ENCODE measurements at places on chromosomes 5 and 9.

GRCh38 chr5:138875946-138876345 lies 811 bp upstream of the LRRTM2 start:
- DNase-seq, result no peak

DNA sequence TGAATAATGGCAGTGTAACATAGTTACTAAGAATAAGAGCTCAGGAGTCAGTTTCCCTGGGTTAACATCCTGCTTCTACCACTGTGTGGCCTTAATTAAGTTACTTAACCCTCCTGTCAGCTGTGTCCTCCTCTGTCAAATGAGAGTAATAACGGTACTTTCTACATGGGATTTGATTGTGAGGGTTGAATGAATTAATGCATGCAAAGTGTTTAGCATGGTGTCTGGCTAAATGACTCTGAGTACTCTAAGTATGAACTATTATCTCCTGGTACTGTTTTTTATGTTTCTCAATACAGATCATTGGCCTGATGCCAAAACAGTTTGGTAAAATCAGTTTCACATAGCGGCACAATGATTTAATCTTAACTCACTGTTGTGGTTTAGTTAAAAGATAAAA lies 19.6 kb downstream of the ZNF131 start:
- no peak for DNase-seq

- DNase-seq, result no peak
Measured at GRCh38 chr9:127534931-127535330, 77.1 kb upstream of the STXBP1 start.

DNA sequence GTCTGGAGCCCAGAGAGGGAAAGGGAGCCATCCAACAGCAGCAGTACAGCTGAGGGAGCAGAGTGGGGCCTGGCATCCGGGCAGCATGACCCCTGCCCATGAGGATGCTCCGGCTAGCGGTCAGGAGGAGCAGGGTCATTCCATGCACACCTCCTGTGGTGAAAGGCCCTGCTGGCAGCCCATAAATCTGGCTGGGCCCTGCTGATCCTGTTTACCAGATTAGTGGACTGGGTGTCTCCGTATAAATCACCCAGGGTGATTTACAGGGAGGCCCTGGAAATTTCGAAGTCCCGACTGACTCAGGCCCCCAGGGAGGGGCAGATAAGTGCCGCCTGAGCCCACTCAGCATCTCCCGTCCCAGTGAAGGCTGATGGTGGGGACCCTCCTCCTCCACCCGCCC lies 117.6 kb upstream of the HAND1 start:
- no peak for DNase-seq

- DNase-seq, result no peak
Measured at GRCh38 chr5:73304381-73304780, 131.4 kb downstream of the TMEM174 start.

- DNase-seq, result no peak
Measured at GRCh38 chr5:159403906-159404681, 73.8 kb upstream of the IL12B start.

- no peak for DNase-seq
Measured at GRCh38 chr9:131235480-131235851, 40.8 kb downstream of the FAM78A start.

Data from OCI-M1 (cell line).